IMR-90 (cell line): ENCODE measurements at places on chromosomes 3 and 15. TPM values are rescaled to one million over a fixed set of nuclear protein-coding genes. Genes with fewer than 3 reads are reported as not detected.

- no peak for DNase-seq
These were observed 15.3 kb upstream of the MINAR1 start for GRCh38 chr15:79416876-79417275.

GRCh38 chr3:168325684-168326083 lies 230.0 kb upstream of the GOLIM4 start:
- no peak for DNase-seq

DNA sequence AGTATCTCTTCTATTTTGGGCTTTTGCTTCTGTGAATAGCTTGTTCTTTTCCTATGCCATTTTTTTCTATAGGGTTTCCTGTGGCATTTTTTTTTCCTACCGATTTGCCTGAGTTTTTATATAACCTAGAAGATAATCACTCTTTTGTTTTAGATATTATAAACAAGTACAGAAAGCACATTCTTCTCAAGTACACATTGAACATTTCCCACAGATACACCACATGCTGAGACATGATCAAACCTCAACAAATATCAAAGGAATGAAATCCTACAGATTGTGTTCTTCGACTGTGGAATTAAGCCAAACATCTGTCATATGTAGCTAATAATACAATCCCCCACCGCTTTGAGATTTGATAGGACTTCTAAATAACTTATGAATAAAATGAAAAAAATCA lies 9.1 kb upstream of the FEM1B start:
- DNase-seq = peak; percentile 65

The DALRD3 gene
- total RNA-seq = 27.8 and 28.3 TPM in 2 replicates

DNA sequence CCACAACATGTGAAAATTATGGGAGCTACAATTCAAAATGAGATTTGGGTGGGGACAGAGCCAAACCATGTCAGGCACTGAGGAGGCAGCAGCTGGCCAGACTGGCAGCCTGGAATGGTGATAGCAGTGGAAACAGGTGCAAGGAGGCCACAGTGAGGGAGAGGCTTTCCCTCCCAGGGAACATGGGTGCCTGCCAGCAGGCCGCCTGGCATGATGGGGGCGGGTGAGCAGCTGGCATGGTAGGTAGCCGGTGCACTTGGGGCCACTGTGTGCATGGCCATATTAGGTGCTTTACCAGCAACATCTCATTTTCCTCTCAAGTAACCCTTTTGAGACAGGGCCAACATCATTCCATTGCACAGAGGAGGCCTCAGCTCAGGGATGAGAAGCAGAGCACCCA lies 18.3 kb upstream of the MRPS22 start:
- no peak for DNase-seq

The PTH1R gene
- under 0.01 and 0.18 TPM in 2 replicates for total RNA-seq

DNA sequence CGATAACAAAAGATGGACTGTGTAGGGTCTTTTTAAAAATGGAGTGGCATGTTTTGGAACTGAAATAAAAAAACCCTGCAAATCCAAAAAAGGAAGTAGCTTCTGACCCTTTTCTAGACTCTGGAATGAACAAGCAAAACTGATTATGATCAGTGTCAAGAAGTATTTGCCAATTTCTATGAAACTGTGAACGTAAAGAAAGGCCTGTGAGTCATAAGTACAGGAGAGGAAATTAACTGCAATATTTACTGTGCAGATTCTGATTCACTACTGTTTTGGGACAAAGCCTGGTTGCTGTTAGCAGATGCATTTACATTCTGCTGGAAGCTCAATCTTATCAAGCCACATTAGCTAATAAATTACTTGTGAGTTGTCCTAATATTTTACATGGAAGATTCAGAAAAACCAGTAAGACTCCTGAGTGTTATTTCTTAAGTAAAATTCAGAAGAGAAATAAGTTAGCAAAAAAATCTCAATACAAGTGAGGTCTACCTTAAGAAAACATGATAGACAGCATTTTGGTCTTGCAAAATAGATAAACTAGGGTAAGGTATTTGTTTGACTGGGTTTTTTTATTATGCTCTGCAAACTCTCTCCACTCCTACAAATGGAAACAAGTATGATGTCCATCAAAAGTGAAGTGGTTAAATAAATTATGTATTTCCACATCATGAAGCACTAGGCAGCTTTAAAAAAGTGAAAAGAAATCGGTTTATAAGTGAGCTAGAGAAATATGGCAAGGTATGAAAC lies 90.2 kb upstream of the LMOD3 start:
- DNase-seq = peak; percentile 62

DNA sequence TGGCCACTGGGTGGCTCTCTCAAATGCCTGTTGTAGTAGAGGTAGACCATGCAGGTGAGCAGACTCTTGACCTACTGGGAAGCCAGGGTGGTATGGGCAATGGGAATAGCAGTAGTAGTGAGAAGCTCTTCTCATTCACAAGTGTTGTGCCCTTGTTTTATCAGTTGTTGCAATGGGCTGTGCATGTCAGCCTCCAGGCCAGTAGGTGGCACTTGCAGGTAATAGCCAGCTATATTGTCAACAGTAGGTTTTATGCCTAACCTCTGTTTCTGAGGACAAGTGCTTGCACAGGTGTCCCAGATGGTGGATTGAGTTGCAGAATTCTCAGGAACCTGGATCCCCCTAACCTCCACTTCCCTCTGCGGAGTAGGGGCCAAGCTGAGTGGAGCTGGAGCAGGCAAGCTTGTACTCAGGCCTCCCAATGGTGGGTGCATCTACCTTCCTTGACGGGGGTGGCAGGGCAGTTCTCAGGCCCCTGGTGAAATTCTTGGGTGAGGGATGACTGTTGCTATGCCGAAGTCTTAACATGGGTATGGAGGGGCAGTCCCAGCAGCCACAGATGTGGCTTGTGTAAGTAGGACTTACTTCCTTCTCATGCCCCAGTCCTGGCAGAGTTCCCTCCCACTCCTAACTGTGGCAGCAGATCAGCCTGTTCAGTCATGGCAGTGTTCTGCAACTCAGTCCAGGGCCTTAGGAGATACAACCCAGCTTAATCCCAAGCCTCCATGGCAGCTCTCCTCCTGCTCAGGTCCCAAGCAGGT lies 104.3 kb downstream of the NEO1 start:
- no peak for DNase-seq
